Erythroblast (primary cell): ENCODE measurements at places on chromosomes 12 and 14.

- DNase-seq: peak; percentile 81
Measured at GRCh38 chr12:45730348-45731189, 1.1 kb downstream of the ARID2 start.

GRCh38 chr12:106238146-106238545 is 9.7 kb downstream of the CKAP4 start:
- no peak for DNase-seq

GRCh38 chr12:104750061-104750460 is 208.0 kb downstream of the SLC41A2 start:
- DNase-seq: no peak

DNA sequence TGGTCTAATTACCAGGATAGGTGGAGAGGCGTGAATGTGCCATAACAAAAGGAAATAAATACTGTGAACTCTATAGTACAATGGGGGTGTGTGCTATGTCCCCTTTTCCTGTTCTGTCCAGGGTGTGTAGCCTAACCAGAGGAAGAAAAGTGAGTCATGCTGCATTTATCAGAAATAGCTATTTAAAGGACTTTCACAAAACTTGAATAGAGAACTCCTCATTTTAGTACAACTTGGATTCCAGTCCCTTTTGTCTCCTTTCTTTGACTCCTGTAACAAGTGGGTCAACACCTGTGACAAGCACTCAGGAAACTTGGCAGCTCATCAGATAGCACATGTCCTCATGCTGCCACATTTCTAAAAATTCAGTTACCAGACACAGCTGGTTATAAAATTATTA is 123.4 kb downstream of the CCDC91 start:
- no peak for DNase-seq

DNA sequence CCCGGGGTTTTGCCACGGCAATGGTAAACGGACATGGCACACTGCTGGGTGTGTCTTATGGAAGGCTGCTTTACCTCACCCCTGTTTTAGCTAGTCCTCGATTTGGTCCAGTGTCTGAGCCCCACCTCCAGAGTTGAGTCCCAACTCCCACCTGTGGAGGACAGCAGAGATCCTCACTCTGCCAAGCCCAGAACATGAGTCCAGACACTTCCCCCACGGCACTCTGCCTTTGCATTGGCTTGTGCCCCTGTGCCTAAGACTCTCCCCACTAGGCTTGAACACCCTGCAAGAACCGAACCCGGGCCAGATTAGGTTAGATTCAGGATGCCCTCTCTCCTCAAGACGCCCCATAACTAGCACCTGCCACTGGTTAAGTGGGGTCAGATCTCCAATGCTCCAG is 59.8 kb upstream of the C14orf180 start:
- DNase-seq: no peak

DNA sequence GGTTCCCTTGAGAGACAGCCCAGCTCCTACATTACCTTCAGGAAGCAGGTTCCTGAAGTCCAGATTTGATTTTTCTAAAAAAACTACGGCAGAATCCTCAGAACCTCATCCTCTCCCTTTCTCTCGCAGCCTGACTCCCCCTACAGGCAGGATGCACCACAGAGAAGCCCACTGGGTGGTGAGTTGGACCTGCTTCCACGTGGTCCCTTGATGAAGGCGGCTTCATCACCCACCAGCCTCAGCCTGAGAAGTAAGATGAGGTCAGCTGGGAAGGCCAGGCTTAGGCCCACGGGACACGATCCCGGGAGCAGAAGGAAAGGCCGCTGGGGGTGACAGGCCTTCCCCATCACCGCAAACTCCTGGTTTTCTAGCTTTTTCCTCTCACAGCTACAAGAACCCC is 83.0 kb downstream of the ACTN1 start:
- no peak for DNase-seq

- DNase-seq: no peak
Measured at GRCh38 chr12:45259675-45260074, 43.8 kb downstream of the ANO6 start.

GRCh38 chr14:83994020-83994419 is 1535.9 kb upstream of the FLRT2 start:
- no peak for DNase-seq

DNA sequence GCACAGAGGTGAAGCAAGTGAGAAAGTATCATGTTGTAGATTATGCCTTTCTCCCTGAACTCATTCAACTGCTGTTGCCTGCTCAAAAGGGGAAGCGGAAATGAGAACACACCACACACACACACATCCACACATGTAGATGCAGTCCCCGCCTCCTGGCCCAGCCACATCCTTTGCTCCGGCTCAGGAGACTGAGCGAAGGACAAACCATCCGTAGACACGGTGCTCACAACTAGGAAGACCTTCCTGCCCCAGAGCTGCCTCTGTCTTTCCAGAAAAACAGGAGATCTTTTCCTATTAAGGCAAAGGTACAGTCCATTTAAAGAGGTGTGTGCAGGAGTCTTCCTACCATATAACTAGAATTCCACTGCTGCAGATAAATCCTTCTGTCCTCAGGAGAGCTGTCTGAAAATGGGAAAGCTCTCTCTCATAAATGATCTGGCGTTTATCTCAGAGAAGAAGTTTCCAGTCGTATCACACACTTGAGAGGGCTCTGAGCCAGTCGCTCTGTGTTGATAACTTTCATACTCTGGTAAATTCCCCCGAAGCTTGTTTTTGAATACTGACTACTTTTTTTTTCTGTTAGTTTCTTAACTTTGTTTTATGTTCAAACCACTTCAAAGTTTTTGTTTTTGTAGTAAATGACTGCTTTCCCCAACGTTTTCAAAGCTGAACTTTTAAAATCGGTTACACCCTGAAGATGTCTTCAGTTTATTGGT is at the start of gene TESPA1:
TSS of gene TESPA1 (minus strand) at position 105 of the 719 bp plus-strand sequence. CDS start 10,200 bp downstream, outside the sequence.
- peak; percentile 72 for DNase-seq

GRCh38 chr14:55341781-55342180 is 69.8 kb downstream of the ATG14 start:
- no peak for DNase-seq

DNA sequence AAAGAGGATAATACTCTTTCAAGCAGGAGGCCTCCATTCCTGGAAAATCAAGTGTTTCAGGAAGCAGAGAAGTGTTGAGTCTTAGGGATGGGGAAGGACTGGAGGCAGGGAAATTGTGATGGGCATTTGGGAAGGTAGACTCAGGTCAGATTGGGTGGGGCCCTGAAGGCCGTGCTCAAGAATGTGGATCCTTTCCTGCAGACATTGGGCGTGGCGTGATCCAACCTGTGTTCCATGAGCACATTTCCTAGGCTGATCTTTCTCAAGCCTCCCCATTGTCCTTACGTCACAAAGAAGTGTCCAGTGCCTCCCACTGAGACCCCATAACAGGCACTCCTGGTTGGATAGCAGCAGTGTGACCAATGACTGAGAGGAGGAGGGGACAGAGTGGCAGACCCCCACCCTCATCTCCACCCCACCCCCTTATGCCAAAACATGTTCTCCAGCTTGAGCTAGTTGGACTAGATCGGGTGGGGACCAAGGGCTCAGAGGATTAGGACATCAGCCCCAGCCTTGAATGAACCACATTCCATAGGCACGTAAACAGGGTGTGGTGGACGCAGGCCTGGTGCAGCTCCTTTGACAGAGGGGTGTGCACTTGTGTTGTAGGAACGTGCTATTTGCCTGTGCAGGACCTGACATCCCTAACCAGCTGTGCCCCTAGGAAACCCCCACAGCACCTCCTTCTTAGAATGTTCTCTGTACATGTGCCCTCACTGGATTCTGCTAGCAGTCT is 76.8 kb downstream of the TTC9 start:
- DNase-seq: no peak

DNA sequence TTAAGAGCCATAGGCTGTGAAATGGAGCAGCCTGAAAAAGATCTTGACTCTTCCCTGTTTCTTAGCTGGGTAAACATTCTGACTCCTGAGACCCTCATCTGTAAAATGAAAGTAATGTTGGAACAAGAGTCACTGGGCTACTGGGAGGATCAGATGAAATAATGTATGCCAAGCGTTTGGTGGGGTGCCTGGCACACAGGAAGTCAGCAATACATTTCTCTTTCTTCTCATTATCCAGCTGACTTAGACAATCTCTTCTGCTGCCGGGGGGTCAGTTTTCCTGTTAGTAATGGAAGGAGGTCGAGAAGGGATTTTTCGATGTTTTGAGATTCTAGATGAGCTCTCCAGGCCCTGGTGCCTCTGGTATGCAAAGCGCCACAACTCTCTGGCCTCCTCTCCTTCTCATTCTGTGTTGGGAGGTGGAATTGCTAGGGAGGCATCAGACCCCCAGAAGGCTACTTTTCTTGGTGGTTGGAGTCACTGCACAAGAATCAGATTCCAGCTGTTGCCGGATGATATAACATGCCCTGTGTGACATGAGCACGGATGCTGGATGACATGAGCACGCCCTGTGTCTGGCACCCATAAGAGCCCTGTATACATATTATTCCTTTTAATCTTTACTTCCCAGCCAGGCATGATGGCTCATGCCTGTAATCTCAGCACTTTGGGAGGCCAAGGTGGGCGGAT is 4.3 kb downstream of the OASL start:
- DNase-seq: no peak

DNA sequence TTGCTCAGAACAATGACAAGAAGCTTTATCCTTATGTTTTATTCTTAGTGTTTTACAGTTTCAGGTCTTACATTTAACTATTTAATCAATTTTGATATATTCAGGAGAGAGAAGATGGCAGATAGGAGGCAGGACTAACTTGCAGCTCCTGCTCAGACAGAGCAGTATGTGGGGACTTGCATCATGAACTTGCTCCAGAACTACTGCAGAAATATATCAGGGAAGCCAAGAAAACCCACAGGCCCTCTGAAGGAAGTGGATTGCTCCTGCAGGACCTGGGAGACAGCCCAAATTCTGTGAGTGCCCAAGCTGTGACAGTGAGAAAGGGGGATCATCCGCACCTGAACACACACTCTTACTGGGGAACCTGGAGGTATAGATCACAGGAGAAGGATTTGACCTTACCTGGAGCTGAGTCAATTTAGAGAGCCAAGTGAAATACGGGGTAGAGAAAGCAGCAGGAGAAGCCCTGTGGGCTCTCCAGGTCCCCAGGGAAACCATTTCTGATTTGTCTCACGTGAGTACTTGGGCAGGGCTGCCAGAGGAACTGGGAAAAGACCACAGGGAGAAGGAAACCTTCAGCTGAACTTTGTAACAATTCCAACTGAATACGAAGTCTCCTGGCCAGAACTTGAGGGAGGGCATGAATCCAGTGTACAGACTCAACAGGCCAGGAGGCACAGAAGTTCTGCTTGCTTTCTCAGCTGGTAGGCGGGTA is 28.9 kb upstream of the TSPAN8 start:
- no peak for DNase-seq

- DNase-seq: peak; percentile 27
Measured at GRCh38 chr14:77151918-77152588, 10.5 kb upstream of the ZDHHC22 start.

- no peak for DNase-seq
Measured at GRCh38 chr12:94789510-94790225, 139.3 kb upstream of the TMCC3 start.

GRCh38 chr14:55051165-55051422 is 353 bp upstream of the MAPK1IP1L start:
- DNase-seq: no peak

- no peak for DNase-seq
Measured at GRCh38 chr12:88723219-88723618, 142.9 kb upstream of the KITLG start.

DNA sequence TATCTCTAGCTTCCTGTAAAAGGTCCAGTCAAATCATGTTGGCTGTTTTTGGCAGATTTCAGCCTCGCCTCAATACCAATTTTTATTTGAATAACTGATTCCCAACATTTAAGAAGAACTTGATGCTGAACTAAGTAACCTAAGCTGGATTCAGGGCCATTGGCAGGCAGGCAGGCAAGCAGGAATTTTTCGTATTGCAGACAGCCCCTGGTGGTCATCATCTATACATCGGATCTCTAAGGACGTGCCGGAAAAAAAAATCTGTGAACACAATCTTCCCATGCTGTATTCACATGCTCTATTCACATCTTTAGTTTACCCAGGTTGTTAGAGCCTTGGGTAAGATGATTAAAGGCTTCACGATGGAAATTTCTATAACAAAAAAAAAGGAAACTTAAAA is 7.0 kb downstream of the VCPKMT start:
- no peak for DNase-seq

DNA sequence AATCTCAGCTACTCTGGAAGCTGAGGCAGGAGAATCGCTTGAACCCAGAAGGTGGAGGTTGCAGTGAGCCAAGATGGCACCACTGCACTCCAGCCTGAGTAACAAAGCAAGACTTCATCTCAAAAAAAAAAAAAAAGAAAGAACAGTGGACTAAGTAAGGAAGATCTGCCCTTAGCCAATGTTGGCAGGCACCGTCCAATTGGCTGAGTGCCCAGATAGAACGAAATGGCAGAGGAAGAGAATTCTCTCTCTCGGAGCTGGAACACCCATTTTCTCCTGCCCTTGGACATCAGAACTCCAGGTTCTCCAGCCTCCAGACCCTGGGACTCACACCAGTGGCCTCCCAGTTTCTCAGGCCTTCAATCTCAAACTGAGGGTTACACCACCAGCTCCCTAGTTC is 49.9 kb downstream of the ESR2 start:
- no peak for DNase-seq

DNA sequence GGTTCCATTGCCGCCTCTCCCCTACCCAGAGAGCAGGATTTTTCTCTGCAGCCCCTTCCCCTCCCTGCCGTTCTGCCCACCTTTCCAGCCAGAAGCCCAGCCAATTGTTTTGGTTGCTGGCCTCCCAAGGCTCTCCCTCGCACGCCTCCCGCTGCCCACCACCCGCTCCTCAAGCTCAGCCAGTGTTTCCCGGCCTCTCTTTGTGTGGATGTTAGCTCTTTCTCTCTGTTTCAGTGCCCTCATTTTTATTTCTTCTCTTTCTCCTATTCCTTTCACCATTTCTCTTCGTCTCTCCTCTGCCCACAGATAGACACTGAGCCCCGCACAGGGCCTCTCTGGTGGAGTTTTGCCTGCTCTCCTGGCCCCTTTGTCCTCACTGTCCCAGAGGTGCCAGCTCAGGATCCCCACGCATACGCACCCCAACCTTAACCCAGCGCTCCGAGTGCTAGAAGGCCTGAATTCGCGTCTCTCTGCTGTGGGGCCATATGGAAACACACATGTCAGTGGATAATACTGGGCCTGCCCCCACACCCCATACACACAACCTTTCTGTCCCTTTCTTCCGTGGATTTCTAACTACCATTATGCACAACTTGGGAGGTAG is 54.9 kb downstream of the SMUG1 start:
- DNase-seq: no peak
